ENCODE measurements at places on chromosomes 3 and 15.

DNA sequence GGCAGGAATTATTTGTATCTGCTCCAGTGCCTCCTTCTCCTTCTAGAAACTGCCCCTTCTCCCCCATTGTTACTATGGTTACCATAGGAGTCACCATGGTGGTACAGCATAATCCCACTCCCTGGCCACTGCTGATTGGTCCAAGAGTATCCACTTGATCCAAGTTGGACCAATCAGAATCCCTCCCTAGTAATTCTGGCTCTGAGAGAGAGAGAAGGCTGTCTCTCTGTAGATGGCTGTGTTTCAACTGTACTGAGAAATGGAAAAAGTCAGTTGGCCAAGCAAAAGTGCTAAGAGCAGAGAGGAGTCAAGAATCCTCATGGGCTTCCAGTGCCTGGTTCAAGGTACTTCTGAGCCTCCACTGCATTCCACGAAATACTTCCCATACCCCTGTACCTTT lies 120.6 kb upstream of the SPATA12 start:
- DNase-seq: no peak

DNA sequence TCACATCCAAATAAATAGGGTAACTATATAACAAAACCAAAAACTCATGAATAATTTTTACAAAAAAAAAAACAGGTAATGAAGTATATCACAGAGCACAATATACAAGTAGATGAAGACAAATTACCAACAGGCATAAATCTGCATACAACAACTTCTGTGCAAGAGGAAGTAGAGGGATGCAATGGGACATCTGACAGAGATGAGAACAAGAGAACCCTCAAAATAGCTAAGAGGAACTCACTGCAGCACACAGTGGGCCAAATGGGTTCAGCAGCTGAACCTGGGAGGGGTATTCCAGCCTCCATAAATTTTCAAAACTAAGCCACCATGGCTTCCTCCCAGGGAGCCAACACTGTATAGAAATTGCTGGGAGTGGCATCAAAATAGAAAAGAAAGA lies 9.6 kb upstream of the BTLA start:
- DNase-seq: no peak

- no peak for DNase-seq
Measured at GRCh38 chr15:38603672-38604071, 39.1 kb upstream of the RASGRP1 start.

GRCh38 chr3:169044331-169045113 lies 619.0 kb downstream of the MECOM start:
- no peak for DNase-seq

- no peak for DNase-seq
Measured at GRCh38 chr3:189025866-189026265, 145.9 kb upstream of the TPRG1 start.

GRCh38 chr15:80819001-80819400 lies 39.8 kb downstream of the CEMIP start:
- DNase-seq: no peak

DNA sequence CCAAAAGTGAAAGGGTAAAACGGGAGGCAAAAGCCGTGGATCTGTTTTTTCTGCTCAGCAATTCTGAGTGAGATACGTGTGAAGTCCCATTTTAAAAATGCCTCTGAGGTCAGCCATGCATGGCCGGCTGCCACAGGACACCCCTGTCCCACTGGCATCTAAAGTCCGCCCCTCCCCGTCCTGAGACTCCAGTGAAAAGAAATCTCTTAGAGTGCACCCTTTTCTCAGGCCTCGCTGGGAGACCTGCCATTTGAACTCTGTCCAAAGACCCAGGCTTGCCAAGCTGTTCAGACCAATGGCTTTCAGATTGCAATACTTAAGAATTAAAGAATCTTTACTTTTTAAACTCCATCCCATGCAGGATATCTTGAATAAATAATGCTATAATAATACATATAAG lies 61.0 kb upstream of the SLC24A5 start:
- no peak for DNase-seq

GRCh38 chr3:98945101-98945524 lies 43.6 kb upstream of the DCBLD2 start:
- no peak for DNase-seq

- DNase-seq: no peak
Measured at GRCh38 chr15:98943051-98943508, 64.5 kb downstream of the PGPEP1L start.

GRCh38 chr3:48493203-48493501 lies 10.8 kb downstream of the SHISA5 start:
- no peak for DNase-seq

- DNase-seq: no peak
Measured at GRCh38 chr3:132294906-132295305, 22.3 kb upstream of the ACP3 start.

DNA sequence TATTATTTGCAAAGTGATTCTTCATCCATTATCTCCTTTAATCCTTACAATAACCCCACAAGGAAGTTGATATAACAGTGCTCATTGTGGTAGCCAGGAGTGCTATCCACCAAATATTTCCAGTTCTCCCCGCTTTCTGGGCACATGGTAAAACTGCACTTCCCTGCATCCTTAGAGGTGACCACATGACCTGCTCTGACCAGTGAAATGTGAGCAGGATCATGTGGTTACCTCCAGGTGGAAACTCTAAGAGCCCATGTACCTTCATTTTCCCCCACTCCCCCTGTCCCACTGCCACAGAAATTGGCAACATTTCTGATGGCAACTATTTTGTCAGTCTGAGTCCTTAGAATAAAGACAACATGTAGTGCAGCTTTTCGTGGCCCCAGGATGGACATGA lies 89.7 kb downstream of the MRPL46 start:
- no peak for DNase-seq

DNA sequence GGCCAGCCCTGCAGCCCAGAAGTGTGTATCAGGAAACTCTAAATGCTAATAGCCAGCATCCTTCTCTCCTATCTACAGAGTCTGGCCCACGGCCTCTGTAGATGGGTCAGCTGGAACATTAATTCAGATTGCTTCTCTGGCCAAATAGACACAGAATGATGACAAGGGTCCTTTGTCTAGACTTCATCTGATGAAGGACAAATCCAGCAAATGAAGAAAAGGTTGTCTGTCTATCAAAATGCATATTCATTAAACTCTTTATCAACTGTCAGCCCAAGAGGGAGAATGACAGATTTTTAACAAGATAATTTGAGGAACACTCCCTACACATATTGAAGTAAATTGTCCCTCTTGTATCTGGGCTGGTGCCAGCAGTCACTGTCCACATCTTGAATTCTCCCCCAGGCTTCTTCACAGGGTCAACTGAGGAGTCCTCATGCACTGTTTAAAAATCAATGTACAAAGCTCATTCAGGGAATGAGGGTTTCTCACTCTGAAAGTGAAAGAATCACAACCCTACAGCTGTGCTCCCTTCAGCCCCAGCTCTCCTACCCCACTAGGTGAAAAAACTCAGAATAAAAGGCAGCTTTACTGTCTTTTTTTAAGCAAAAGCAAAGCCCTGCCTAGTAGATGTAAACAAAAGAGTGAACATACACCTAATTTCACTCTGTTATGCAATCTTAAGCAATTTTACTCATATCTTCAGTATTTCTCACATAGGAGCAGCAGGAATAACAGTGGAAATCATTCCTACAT lies 507.7 kb downstream of the IGSF11 start:
- no peak for DNase-seq

GRCh38 chr3:108838436-108838835 lies 15.8 kb downstream of the TRAT1 start:
- no peak for DNase-seq

DNA sequence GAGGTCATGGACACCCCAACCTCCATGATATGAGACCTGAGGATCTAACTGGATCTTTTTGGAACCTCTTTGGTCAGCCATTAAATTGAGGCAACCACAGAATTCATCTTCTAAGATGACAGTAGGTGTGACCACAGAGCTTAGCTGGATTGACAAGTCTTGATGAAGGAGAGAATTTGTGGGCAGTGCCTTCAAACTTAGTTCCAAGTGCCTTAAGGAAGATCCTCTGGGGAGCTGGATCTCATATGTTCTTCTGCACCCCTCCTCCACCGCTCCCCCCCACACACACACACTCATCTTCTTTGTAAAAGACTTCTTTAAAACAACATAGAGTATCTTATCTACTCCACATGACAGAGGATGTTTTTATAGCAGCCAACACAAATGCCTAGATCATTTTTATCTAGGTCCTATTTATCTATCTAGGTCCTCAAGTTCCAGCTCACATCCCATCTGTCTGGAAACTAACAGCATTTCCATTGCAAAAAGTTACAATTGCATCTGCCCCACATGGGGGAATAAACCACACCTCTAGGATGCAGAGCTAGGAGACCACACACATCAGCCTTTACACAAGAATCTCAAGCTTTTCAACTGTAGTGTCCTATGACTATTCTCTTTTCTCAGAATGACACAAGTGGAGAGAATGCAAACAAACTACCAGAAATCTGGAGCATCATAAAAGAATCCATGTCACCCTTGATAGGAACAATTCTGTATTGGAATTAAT lies 37.4 kb downstream of the WWTR1 start:
- no peak for DNase-seq

DNA sequence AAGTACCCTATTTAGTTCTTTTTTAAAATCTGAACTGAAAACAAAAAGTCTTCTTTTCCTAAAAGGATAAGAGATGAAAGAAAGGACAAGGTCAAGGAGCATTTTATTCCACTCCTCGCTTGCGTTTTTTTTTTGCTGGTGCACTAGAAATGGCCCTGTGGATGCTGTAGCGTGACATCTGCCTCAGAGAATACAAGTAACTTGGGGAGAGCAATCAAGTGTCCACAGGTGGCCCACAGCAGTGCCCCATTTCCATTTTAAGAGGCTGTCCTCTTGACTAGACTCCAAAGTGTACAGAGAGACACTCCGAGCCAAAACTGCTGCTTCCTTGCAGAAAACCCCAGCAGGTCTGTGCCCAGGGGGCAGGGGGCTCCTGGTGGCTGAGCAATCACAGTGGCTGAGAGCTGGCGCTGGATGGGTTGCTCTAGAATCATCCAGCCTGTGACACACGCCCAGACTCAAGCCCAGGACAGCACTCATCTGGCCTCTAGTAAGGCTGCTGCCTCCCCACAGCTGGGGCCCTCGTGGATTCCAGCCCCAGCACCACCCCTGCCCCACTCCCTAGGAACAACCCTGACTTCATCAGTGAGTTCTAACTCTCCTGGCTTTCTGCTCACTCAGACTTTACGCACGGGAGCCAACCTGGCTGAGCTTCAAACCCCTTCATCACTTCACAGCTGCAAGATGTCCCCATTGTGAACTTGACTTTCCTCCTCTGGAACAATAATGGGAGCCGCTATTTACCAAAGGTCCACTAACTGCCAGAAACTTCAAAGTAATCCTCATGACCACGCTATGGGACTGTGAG lies 71.1 kb upstream of the SPATA12 start:
- no peak for DNase-seq

DNA sequence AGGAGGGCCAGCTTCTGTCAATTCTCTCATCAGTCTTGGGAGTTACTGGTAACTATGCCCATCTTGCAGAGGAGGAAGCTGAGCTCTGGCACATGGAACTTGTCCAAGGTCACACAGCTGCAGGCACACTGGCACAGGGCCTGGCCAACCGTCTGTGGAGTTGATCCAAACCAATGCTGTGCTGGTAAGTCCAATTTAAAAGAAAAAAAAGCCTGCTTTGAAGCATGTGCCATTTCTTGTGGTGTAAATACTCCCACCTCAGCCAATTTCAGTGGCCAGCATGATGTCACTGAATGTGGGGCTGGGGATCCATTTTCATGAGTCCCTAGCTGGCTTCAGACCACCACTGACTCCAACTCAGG lies 83.4 kb downstream of the CHSY1 start:
- no peak for DNase-seq

DNA sequence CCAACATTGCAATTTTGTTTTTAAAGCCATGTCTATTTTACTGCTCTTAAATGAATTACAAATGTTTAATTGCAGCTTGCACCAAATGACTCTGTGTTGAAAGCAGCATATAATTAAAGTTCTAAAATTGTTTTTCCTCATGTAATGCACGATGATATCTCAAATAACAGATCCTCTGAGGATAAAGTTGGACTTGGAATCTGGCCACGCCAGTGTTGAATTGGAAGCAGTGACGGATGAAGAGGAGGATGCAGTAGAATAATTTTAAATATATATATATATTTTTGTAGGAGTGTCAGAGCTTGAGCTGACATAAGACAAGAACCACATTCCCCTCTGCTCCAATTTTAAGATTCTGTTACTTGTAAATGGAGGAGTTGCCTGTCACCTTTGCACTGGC lies 406.6 kb upstream of the DPPA4 start:
- DNase-seq: no peak

DNA sequence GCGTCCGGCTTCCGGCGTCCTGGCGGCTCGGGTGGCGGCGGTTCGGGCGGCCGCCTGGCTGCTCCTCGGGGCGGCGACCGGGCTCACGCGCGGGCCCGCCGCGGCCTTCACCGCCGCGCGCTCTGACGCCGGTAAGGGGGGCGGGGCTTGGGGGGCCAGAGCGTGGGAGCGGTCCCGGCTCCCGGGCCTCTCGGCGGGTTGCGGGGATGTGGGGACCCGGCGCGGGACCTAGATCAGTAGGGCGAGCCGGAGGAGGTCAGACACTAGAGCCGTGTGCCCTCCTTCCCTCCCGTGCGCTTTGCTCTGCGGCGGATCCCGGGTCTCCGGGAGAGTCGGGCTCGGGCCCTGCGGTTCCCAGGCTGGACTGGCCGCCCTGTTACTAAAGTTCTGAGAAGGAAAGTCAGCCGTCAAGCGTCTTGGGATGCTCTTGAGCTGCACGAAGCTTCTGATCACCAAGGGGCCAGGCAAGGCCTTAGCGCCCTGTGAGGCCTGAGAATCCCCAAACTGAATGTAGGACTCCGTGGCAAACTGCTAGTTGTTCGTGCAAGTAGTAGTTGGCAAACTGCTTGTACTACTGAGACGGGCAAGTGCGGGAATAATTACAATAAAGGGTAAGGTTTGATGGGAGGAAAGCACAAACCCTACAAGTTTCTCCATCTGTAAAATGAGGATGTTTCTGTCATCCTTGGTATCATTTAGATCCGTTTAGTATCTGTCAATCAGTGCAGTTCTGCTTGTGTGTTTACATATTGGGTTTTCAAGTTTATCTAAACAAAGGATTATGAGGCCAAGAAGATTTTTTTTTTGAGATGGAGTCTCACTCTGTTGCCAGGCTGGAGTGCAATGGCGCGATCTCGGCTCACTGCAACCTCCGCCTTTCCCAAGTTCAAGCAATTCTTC lies 587 bp downstream of the PIGX start:
- DNase-seq: peak; percentile 68

DNA sequence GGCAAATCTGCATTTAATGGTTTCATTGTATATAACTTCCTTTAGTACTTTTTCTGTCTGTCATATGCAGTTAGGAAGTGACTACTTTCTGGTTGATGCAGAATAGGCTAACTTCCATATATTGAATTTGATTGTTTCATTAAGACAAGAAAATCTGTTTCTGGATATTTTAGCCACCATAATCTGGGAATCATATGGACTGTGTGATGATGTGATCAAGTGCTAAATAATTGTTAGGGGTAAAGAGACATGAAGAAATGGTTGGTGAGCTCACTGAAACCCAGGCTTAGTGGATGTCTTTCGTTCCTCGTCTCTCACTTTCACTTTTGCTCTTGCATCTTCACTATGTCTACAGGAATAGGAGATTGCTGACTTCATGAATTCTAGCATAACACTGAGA lies 3.5 kb upstream of the MNS1 start:
- DNase-seq: no peak

Data from T-helper 9 cell (primary cell).